Panc1 (cell line): ENCODE measurements at places on chromosomes 4 and X. TPM values are rescaled to one million over a fixed set of nuclear protein-coding genes. Genes with fewer than 3 reads are reported as not detected.
A peak's percentile ranks its signal among the peaks of the same experiment; 100 is the strongest.

DNA sequence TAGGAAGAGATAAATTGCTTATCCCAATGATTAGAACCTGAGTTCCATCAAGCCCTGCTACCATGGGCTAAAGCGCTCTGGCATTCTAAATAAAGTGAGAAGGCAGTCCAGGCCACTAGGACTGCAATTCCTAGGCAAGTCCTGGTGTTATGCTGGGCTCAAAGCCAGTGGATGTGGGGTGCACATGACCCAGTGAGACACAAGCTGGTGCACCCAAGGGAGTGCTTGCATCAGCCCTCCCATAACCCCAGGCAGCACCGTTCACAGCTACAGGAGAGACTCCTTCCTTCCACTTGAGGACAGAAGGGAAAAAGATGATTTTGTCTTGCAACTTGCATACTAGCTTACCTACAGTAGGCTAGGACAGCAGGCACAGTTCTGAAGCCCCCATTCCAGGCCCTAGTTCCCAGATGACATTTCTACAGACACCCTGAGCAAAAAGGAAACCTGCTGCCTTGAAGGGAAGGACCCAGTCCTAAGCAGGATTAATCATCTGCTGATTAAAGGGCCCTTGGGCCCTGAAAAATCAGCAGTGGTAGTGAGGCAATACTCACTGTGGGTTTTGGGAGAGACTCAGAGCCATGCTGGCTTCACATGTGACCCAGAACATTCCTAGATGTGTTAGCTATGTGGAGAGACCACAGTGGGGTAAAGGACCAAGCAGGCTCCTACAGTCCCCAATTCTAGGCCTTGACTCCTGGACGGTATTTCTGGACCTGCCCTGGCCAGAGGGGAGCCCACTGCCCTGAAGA is 77.8 kb downstream of the KLHL13 start:
- no peak overlapping the region for H3K4me3 ChIP-seq
- no peaks in the 10 kb centered on the region for H3K36me3 ChIP-seq
- no peak for DNase-seq
- H3K27me3 ChIP-seq: no peaks in the 10 kb centered on the region
- no peaks in the 10 kb centered on the region for H3K4me1 ChIP-seq

DNA sequence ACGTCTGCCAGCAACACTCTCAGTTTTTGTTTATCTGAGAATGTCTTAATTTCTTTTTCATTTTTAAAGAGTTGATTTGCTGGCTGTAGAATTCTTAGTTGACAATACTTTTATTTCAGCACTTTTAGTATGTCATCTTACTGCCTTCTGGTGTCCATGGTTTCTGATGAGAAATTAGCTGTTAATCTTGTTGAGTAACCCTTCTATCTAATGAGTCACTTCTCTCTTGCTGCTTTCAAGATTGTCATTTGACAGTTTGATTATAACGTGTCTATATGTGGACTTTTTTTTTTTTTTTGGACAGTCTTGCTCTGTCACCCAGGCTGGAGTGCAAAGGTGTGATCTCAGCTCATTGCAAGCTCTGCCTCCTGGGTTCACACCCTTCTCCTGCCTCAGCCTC is 24.0 kb upstream of the TMEM255A start:
- H3K27me3 ChIP-seq: no peaks in the 10 kb centered on the region
- no peaks in the 10 kb centered on the region for H3K36me3 ChIP-seq
- no peak overlapping the region for H3K4me3 ChIP-seq
- no peaks in the 10 kb centered on the region for H3K4me1 ChIP-seq
- no peak for DNase-seq

- H3K4me3 ChIP-seq: no peak overlapping the region
- no peaks in the 10 kb centered on the region for H3K4me1 ChIP-seq
- no peaks in the 10 kb centered on the region for H3K36me3 ChIP-seq
- H3K27me3 ChIP-seq: no peaks in the 10 kb centered on the region
Observed at GRCh38 chr4:138609943-138610350, 367.8 kb upstream of the SLC7A11 start.

GRCh38 chr4:5422195-5422594 is 286.2 kb downstream of the EVC2 start:
- no peaks in the 10 kb centered on the region for H3K36me3 ChIP-seq
- no peaks in the 10 kb centered on the region for H3K4me1 ChIP-seq
- no peak overlapping the region for H3K4me3 ChIP-seq
- no peak overlapping the region for H3K27ac ChIP-seq
- no peak for DNase-seq

GRCh38 chrX:107484002-107484726 is 34.7 kb downstream of the FRMPD3 start:
- H3K4me3 ChIP-seq: no peak overlapping the region
- no peak for DNase-seq
- no peak overlapping the region for H3K27ac ChIP-seq
- H3K36me3 ChIP-seq: no peaks in the 10 kb centered on the region

- DNase-seq: no peak
- no peak overlapping the region for H3K4me3 ChIP-seq
- no peaks in the 10 kb centered on the region for H3K27me3 ChIP-seq
- no peak overlapping the region for H3K27ac ChIP-seq
Observed at GRCh38 chr4:117334451-117335188, 249.2 kb upstream of the TRAM1L1 start.

GRCh38 chr4:112093636-112094202 is 51.5 kb upstream of the FAM241A start:
- H3K27me3 ChIP-seq: no peaks in the 10 kb centered on the region
- H3K36me3 ChIP-seq: no peaks in the 10 kb centered on the region
- DNase-seq: no peak
- no peak overlapping the region for H3K4me3 ChIP-seq
- no peak overlapping the region for H3K27ac ChIP-seq

ZNF275 gene
- 5.0 TPM for total RNA-seq

- no peaks in the 10 kb centered on the region for H3K27me3 ChIP-seq
- no peaks in the 10 kb centered on the region for H3K36me3 ChIP-seq
- DNase-seq: no peak
Observed at GRCh38 chrX:153828723-153829548, 1.4 kb downstream of the PDZD4 start.

DNA sequence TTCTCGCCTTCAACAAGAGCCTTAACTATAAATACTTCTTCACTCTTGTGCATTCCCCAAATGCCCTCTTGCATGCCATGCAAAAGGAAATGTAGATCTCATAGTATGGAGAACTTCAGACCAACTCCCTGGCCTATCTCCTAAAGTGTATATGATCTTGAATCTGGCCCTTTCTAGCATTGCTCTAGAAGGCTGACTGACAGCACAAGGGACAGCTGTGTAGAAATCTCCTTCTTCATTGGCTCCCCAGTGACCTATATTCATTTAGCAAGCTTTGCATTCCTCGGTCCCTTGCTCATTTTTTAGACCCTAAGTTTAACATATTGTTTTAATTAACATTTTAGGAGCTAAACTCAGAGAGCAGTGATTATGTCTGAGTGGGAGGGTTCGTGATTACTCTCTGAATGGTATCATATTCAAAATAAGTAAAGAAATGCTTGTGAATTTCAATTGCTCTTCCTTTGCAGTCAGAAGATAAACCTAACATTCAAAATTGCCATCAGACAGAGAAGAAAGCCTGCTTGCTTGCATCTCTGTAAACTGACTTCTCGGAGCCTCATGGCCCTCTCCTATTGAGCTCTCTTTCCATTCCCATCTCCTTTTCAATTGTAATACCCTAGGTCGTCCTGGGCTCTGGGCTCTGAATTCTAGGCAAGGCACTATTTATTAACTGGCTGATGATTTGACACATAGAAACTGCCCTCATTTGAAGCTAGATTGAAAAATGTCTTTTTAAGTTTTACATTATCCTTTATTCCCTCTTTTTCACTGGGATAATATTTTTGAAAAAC is 120.3 kb upstream of the PRKG2 start:
- no peak for DNase-seq
- H3K27ac ChIP-seq: no peak overlapping the region
- no peaks in the 10 kb centered on the region for H3K36me3 ChIP-seq
- H3K4me3 ChIP-seq: no peak overlapping the region
- H3K27me3 ChIP-seq: no peaks in the 10 kb centered on the region

SCRG1 gene
- total RNA-seq: not detected

DNA sequence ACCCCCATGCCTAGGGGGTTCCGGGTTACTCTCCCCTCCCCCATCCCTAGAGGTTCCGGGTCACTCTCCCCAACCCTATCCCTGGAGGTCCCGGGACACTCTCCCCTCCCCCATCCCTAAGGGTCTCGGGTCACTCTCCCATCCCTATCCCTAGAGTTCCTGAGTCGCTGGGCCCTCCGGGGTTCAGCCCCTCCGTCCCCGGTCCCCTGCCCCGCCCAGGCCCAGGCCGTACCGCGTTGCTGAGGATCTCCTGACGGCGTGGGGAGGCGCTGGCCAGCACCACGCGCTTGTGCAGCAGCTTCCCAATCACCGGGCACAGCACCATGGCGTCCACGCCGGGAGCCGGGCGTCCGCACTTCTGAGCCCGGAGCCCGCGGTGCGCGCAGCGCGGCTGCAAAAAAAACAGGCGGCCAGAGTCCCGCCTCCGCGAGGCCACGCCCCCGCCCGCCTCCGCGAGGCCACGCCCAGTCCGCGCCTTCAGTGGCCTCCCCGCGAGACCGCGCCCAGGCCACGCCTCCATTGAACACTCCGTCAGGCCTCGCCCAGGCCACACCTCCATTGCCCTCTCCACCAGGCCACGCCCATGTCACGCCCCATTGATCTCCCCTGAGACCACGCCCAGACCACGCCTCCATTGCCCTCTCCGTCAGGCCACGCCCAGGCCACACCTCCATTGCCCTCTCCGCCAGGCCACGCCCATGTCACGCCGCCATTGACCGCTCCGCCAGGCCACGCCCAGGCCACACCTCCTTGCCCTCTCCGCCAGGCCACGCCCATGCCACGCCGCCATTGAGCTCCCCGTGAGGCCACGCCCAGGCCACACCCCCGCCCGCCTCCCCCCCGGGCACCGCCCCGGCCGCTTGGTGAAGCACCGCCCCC is at the start of gene ASMTL:
Gene ASMTL (minus strand): TSS at position 394 of the 879 bp plus-strand sequence. CDS start 69 bp downstream, at position 325.
- no peaks in the 10 kb centered on the region for H3K4me1 ChIP-seq
- DNase-seq: peak; percentile 68

GRCh38 chr4:160026721-160027120 is 923.8 kb downstream of the RAPGEF2 start:
- no peak overlapping the region for H3K27ac ChIP-seq
- H3K4me3 ChIP-seq: no peak overlapping the region
- no peaks in the 10 kb centered on the region for H3K4me1 ChIP-seq

DNA sequence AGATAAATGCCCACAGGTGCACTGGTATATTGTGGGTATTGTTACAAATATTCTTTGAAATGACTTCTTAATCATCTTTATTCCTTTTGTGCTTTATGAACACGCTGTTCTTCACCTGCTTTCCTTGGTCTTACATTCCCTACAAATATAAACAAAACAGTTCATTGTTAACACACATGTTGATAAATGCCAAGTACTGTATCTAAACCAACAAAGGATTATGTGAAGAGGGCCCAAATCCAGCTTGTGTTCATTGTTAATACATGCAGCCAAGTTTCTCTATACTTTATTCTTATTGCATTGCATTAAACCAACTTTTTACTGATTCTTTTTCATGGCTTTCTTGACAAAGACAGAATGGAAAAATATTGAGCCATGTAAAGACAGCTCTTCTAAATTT is 42.8 kb downstream of the AREG start:
- no peaks in the 10 kb centered on the region for H3K36me3 ChIP-seq
- H3K27ac ChIP-seq: no peak overlapping the region
- no peaks in the 10 kb centered on the region for H3K4me1 ChIP-seq
- H3K27me3 ChIP-seq: no peaks in the 10 kb centered on the region

GRCh38 chr4:37040816-37041215 is 203.7 kb upstream of the NWD2 start:
- no peaks in the 10 kb centered on the region for H3K27me3 ChIP-seq
- no peak overlapping the region for H3K27ac ChIP-seq
- H3K4me3 ChIP-seq: no peak overlapping the region
- no peaks in the 10 kb centered on the region for H3K36me3 ChIP-seq

DNA sequence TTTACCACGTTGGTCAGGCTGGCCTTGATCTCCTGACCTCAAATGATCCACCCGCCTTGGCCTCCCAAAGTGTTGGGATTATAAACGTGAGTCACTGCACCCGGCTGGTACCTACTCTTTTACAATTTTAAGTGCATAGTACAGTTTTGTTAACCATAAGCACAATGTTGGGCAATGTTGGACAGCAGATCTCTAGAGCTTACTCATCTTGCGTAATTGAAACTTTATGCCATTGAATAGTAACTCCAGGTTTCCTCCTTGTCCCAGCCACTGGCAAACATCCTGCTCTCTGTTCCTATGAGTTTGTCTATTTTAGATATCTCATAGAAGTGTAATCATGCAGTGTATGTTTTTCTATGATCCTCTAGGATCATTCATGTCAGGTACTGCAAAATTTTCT is 9.3 kb upstream of the CPE start:
- H3K36me3 ChIP-seq: no peaks in the 10 kb centered on the region
- no peaks in the 10 kb centered on the region for H3K27me3 ChIP-seq
- DNase-seq: no peak
- no peak overlapping the region for H3K27ac ChIP-seq
- no peaks in the 10 kb centered on the region for H3K4me1 ChIP-seq

TTC29 gene
- total RNA-seq: not detected

MTMR1 gene
- total RNA-seq: 36.1 TPM

GRCh38 chrX:44915361-44915868 is 42.4 kb downstream of the KDM6A start:
- no peaks in the 10 kb centered on the region for H3K27me3 ChIP-seq
- H3K36me3 ChIP-seq: no peaks in the 10 kb centered on the region
- no peak for DNase-seq

CCNB3 gene
- total RNA-seq: 0.64 TPM
